ENCODE measurements at places on chromosomes 2 and 18. TPM values are rescaled to one million over a fixed set of nuclear protein-coding genes. Genes with fewer than 3 reads are reported as not detected.
A peak's percentile ranks its signal among the peaks of the same experiment; 100 is the strongest.

- DNase-seq = no peak
Observed at GRCh38 chr2:8566774-8567468, 114.9 kb upstream of the ID2 start.

The PLB1 gene
- total RNA-seq = 1.1 TPM

DNA sequence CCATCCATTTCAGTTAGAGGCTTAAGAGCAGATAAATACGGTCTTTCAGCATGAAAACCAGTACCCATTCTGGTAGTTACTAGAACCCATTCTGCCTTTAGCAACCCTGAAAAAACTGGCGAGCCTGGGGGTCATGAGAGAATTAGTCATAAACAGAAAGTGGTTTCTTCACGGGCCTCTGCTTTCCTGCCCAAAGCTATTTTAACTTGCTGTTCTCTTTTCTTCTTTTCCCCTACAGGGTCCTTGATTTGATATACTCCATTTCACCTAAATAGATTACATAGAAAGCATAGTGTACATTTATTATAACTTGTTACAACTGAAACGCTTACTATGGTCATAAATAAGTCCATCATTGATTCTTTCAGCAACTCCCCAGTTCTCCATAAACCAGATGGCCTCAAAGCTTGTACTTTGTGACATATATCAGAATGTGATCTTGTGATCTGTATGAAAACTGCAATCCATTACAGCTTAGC lies 48.3 kb downstream of the WDFY1 start:
- peak; percentile 21 for DNase-seq

GRCh38 chr2:208798698-208799097 lies 392.1 kb downstream of the PTH2R start:
- DNase-seq = no peak

- DNase-seq = no peak
Observed at GRCh38 chr2:179354739-179355537, 90.3 kb upstream of the SESTD1 start.
